Activated T-helper 1 cell treated with anti-CD3 and anti-CD28 coated beads, Interleukin-12 subunit alpha, Interleukin-12 subunit beta, Interleukin-2, Interleukin-4 antibody, amounts not matched to agents 30 ng/mL and 10 ng/mL and 1 ng/mL, durations not matched to agents 14 hours and 24 hours and 36 hours (primary cell): ENCODE measurements at places on chromosomes 7 and 10.

DNA sequence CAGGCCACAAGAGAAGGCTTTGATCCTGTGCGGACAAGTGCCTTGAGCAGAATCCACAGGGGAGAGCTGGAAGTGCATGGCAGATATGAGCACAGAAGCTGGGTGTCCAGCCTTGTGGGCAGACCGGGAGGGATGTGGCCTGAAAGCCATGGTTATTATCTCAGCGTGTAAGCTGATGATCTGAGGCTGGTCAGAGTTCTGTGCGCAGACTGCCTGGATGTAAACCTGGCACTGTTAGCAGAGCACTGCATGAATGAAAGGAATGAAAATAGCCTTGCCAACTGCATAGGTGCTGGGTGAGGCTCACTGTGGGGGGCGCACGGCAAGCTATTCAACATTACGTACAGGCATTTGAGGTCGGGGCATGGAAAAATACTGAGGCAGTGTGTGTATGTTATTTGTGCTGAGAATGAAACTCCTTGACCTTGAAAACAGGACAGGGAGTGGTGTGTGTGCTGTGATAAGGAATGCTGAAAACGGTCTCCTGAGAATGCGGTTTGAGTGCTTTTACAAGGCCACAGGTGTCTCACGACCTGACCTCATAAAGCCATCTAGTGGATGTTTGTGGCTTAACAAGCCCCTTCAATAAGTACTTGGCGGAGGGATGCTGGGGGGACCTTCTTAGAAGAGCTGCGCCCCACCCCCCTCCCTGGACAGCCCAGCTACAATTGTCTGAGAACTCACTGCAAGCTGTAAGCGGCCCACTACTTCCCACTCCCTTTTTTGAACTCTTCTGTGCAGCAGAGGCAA, 18.7 kb downstream of the AKR1C1 start:
- no peak for DNase-seq

DNA sequence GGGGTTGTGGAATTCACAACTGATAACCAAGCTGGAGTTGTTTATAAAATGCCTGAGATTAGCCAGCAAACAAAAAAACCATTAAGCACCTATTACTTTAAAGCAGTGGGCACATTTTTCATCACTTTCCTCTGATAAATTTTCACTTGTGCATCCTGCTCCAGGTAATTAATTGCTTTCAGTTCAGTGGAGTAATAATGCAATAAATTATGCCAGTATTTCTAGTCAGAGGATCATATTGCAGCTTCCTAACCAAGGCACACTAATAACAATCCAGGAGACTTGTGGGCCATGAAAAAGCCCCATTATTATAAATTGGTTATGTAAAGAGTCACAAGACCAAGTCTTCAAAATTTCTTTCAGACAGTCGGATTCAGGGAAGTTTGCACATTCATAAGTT, 193.2 kb downstream of the LRMDA start:
- no peak for DNase-seq

- no peak for DNase-seq
These were observed 32.5 kb downstream of the GHRHR start for GRCh38 chr7:30996256-30996655.

DNA sequence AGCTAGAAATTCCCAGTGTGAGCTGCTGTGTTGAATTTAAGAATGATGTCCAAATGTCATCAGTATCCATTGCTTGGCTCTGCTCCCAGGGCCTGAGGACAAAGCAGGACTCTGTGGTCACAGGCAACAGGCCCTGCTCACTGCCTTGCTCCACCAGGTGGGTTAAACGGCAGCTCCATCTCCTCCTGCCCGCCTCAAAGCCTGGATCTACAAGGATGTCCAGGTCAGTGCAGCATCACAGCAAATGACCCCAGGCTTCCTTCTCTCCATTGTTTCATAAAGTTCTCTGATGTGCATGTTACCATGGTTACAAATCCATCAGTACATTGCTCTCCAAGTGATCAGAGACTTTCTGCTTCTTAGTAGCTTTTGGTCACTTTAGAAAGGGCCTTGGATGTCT, 322.0 kb upstream of the ZNF32 start:
- no peak for DNase-seq
